ENCODE measurements at places on chromosomes 12 and 14. TPM values are rescaled to one million over a fixed set of nuclear protein-coding genes. Genes with fewer than 3 reads are reported as not detected.

Gene OVCH1
- total RNA-seq = not detected

Gene SDR9C7
- total RNA-seq = not detected

Gene CLBA1
- total RNA-seq = 3.0 TPM

Gene ERO1A
- 91.5 TPM for total RNA-seq

Gene OR4E2
- total RNA-seq = not detected

All from mammary microvascular endothelial cell (primary cell).